ENCODE measurements at places on chromosomes 7 and 10.

DNA sequence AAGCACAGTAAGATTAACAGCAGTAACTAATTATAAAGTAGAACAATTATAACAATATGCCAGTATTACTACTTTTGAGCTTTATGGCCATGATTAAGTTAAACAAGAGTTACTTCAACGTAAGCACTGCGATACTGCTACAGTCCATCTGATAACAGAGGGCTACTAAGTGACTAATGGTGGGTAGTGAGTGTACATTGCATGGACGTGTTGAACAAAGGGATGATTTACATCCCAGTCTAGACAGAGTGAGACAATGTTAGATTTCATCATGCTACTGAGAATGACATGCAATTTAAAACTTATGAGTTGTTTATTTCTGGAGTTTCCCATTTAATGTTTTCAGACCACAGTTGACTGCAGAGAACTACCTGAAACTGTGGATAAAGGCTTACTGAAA is 45.6 kb downstream of the TPST1 start:
- peak; percentile 92 for DNase-seq

- no peak for DNase-seq
These were observed 253.7 kb downstream of the PTEN start for GRCh38 chr10:88116971-88117626.

- no peak for DNase-seq
These were observed 22.1 kb upstream of the ENO4 start for GRCh38 chr10:116827214-116827671.

DNA sequence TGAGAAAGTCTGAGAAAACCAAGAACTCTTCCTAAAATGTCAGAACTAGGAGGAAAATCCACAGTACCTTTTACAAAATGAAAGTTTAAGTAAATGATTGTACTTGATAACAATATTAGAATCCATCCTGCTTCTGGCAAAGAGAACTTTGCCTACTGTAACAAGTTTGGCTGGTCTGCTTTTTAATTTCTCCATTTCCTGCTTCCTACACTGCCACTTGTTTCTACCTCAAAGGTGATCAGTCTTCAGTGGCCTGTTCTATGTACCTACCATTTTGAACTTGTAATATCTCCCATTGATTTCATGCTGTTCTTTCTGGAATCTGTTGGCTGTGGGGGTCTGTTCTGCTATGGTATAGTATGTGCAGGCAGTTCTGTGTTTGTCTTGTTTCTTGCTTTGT is 32.9 kb upstream of the CAPZA2 start:
- no peak for DNase-seq

All from fibroblast of the aortic adventitia (primary cell).